Left hindlimb (tissue), 1 donor: ENCODE measurements at places on chromosomes 2 and 18.

DNA sequence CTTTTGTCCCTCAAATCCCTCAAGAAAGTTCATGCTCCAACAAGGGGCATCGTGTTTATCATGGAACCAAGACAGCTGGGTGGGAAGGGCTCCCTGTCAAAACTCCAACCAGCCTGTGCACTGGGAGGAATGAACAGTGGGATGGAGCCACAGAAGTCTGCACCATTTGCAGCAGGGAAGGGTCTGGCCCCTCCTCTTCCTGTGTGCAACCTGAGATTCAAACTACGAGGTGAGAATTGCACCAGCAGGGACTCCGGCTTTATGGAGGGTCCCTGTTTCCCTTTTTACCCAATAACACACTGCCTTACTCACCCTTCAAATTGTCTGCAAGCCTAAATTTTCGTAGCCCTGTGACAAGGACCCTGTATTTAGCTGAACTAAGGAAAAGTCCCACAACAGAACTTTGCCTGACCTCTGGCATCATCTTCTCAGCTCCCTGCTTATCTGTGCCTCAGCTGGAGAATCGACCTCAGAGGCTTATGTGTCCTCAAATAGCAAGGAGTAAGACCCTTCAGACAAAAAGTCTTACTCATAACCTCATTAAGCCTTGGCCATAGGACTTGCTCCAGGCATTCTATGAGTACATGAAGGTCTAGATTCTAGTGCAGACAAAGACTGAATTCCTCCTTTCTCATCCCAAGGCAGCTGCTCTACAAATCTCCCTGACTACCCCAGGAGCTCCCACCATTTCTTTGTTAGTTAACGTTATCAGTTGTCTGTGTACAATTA lies 178.3 kb upstream of the SERPINE2 start:
- DNase-seq = no peak

DNA sequence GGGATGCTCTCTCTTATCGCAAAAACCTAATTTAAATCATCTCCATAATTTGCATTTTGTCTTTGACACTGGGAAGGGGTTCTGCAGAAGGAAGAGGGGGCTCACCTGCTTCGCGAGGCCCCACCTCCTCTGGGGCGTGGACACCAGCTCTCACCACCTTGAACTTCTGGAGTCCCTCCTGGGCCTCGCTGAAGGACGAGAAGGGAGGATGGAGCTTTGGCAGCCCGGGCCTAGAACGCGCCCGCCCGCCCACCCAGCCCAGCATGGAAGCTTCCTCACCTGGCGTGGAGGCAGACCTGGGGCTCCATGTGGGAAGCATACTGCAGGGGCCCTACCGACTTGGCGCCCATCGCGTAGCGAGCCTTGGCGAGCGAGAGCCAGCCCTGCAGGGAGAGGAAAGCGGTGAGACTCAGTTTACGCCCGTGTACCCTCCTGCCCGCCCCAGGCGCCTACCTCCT lies 1.1 kb upstream of the IMP4 start:
- DNase-seq = no peak

DNA sequence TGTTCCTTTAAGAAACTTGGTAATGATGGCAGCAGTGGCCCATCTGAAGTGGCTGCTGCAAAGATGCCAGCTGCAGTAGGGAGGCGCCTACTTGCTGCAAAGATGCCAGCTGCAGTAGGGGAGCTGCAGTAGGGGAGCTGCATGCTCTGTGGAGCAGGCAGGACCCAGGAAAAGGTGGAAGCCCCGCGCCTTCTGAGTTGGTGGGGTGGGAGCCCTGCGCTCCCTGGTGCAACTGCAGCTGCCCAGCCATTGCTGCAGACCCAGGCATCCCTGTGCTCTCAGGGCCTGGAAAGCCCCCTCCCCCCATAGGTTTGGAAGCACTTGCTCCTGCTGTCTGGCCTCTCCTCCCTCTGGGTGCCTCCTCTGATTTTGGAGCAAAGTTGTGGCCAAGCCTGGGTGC lies 155.3 kb downstream of the DPP4 start:
- DNase-seq = no peak

- peak; percentile 74 for DNase-seq
Measured at GRCh38 chr2:23637011-23637778, 252.2 kb downstream of the KLHL29 start.

GRCh38 chr2:40450796-40451430 lies 977 bp downstream of the SLC8A1 start:
- peak; percentile 66 for DNase-seq

DNA sequence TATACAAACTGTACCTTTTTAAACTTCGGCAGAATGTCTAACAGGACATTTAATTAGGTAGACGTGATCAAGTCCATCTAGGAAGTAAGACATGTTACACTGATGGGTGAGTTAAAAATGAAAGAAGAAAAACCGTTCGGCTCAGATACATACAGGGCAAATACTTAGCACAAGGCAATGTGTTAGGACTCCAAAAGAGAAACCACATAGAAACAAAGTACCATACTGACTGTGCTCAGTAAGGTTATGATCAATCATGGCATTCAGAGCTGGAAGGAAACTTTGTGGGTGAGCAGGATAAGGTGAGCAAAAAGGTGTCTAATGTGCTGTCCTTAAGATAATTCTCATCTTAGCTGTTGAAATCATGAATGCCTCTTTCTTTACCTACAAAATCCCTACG lies 211.9 kb downstream of the STK39 start:
- DNase-seq = no peak

DNA sequence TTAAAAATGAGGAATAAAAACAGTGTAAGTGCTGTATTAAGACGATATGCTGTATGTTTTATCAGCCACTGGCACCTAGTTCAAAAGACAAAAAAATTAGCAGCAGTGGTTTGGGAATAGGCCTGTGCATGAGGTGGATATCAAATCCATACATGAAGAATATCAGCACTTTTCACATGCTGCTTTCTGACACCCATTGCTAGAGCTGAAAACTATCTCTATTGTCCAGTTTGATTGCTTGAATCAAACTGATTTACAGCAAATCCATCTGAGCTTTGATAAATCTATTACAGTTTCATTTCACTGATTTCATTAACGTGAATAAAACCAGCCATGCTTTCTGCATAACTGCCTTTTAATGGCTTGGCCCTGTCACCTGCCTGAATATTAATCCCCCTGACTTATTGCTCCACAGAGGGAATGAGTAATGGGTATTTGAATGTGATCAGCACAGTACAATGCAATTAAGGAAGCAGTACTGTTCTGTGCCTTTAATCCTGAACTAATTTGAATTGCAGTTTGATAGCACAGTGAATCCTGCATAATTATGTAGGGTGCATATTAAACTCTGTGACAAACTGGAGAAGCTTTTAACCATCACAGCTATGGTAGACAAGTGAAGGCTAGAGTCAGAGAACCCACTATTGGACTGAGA lies 154.0 kb downstream of the GPD2 start:
- no peak for DNase-seq
